Left lung (tissue), 14 donors: ENCODE measurements at places on chromosomes 7 and 10.

DNA sequence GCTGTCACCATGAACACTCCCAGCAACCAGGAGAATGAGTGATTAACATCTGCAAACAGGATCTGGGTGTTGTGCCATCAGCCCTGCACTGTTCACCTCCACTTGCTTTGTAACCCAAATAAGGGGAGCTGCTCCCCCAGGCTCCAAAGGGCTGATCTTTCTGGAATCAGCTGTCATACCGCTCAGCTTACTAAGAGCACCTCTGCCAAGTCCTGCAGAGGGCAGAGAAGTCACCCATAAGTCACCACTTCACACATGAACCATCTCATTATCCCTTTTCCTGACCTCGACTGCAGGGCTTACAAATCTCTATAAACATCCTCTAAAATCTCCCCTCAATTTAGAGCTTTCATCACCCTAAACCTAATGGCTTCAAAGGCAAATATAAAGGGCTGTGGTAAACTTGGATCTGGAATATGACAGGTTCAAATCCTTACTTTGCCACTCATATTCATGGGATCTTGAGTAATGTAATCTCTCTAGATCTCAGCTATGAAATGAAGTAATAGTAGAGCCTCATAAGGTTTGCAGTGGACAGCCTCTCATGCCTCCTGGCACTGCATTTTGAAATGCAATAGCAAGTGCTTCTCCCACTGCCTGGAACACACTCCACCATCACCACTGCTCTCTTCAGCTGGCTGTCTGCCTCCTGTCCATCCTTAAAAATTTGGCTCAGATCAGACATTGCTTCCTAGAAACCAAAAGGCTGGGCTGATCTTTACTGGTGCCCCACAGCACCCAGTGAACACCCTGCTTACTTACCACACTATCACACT, 38.8 kb downstream of the ERLIN1 start:
- DNase-seq = no peak

DNA sequence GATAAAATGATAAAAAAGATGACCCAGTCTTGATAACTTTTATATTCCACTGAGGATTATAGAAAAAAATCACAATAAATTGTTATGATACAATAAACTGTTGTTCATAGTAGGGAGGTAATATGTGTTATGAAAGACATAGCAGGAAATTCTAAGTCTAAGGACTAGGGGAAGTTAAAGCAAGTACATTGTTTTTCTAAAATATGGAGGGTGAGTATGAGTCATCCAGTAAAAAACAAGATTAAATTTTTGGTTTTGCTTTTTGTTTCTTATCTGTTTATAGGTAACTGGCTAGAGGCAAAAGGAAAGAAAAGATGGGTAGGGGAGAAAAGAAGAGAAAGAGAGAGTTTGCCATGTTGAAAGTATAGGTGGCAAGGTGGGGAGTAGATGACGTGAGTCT, 188.4 kb downstream of the POLR1F start:
- no peak for DNase-seq

DNA sequence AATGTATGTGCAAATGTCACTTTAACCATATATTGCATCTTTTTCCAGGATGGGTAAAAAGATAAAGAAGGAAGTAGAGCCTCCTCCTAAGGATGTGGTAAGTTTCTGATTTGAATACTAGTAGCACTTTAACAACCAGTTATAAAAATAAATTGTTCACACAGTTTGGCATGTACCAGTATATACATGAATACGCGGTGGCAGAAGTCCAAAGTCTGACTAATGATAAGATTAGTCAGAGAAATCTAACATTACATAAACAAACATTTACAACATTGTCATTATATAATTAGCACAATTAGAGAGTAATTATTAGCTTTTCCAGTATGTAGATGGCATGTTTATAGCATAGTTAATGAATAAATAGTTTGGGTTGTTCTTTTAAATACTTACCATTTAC, 4.1 kb downstream of the ARMC3 start:
- DNase-seq = no peak

DNA sequence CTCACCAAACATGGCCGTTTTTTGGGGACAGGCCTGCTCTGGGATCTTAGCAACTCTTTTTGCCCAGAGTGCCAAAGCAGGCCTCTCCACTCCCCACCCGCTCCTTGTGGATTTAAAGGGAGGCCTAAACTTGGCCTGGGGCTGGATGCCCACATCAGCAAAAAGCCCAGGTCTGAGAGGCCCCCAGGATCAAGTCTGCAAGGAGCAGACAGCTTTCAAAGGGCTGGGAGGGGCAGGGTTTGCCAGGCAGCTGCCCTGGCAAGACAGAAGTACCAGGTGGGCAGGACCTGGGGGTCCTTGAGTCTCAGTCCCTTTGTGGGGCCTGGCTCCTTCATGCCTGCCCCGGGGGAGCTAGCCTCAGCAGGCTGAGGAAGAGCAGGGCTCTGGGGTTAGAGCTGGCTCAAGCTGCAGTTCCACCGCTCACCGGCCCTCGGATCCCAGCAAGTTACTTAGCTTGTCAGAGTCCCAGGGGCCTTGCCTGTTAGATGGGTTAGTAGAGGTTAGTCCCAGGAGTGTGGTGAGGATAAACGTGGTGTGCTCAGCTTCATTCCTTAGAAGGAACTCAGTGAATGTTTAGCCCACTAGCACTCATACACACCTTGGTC, 56.2 kb downstream of the ARHGAP22 start:
- DNase-seq = no peak

DNA sequence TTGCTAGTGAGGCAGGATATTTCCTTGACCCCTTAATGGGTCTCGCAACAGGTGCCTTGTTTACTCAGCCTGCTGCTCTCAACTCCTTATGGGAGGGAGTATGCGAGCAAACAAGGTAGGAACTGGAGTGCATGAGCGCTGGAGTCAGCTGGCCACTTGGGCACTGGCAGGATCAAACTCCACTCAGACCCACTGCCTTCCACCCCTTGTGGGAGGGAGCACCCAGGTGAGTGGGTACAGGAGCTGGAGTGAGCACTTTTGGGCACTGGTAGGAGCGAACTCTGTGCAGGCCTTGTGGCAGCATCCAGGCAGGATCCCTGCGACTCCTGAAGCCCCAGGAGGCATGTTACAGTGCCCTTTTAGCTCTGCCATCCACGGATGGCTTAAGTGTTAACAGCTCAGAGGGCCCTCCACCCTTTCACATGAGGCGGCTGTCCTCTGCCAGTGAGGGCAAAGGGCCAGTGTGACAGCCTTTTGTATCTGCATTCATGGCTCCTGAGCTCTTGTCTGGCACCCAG, 123.2 kb downstream of the ST7 start:
- no peak for DNase-seq

DNA sequence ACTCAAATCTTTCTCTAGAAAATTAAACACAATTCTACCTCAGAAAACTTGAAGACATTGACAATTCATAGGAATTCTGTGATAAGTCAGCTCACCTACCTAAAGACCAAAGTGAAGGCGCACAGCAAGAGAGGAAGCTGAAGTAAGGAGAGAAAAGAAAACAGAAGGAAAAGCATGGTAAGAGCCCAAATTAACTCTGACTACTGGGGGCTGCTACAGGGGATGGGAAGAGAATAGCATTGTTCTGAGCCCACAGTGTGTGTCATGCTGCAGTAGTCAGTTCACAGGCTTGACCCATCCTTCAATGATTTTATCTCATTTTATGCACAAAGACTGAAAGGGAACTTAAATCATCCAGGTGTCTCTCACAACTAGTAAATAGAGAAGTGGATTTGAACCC, 111.3 kb downstream of the PTEN start:
- DNase-seq = no peak

GRCh38 chr7:24025094-24025493, 258.9 kb upstream of the NPY start:
- no peak for DNase-seq

- DNase-seq = no peak
These were observed 477.5 kb upstream of the ADARB2 start for GRCh38 chr10:2214805-2215204.

- no peak for DNase-seq
These were observed 1.3 kb downstream of the IKZF1 start for GRCh38 chr7:50305583-50306493.

DNA sequence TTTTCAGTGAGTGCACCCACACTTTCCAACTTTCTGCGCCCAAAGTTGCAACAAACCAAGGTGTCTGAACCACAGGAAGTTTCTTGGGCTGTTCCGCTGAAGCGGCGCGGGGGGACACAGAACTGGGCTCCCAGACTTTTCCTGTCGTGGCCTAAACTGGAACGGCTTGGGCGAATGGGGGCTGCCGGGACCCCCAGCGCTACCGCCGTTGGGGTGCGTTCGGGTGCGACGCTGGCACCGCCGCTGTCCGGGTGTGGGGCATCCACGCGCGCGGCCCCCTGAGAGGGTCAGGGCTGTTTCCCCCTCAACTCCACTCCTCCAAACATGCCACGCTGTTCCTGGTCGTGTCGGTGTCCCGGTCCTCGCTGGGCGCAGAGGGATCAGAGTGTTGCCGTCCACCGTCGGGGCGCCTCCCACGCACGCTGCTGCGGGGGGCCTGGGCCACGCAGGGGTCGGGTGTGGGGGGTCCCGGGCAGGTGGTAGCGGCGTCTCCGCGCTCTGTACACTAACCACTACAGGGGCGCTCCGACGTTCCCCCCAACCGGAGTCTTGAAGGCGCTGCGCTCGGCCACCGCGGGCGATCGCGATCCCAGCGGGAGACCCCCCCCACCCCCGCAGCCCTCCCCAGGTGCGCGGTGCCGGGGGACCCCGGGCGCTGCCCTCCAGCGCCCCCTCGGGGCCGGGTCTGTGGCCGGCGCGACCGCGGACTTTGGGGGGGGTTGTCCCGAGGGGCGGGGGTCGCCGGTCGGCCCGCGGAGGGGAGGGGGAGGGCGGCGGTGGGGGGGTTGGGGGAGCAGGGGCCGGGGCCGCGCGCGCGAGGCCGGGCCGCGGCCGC, 2.2 kb upstream of the CUX1 start:
- DNase-seq = no peak

DNA sequence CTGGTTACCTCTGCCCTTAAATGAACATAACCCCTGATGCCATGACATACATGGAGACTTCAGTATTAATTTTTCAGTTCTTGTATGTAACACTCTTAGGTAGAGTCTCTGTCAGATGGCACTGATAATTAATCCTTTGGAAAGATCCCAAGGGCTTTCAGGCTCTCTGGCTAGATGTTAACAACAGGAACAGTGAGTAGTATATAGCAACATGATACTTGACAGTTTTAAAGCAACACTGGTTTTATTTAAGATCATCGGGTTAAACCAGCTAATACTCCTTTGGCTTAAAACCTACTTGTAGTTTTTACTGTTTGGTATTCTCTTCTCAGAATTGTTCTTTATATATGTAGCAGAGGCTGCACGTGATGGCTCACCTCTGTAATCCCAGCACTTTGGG, 27.3 kb downstream of the AHCYL2 start:
- DNase-seq = no peak

DNA sequence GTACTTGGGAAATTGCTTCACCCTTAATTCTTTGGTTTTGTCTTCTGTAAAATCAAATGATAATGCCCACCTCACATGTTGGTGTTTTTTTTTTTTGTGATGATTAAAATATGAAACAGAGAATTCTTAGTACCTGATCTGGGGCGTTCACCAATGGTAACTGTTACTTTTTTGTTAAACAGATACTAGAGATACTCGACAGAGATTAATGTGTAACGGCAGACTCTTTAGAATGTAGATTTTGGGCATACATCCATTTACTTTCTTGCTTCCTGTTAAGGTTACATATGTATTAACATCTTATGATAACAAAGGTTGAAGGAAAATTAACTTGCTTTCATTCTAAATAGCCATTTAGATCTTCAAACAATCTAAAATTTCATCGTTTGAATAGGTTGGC, 23.3 kb downstream of the PLXDC2 start:
- no peak for DNase-seq

DNA sequence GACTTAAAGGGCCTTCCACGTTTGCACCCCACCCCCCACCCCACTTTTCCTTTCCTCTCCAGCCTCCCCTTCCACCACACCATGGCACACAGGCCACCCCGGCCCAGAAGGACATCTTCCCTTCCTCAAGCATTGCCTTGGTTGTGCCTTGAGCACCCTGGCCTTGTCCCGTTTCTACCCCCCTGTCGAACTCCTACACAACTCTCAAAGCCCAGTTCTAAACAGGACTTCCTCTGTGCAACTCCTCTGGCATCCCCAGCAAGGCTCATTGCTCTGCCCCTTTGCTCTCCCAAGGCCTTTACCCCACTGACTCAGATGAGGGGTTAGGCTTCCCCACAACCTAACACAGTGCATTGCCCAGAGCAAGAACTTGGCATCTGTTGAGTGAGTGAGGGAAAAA, 136.1 kb downstream of the HERPUD2 start:
- DNase-seq = no peak

GRCh38 chr7:98840722-98841121, 29.1 kb downstream of the TMEM130 start:
- no peak for DNase-seq

GRCh38 chr7:138024343-138024691, 22.4 kb upstream of the CREB3L2 start:
- no peak for DNase-seq

GRCh38 chr10:1249142-1249920, 193.1 kb downstream of the WDR37 start:
- no peak for DNase-seq

GRCh38 chr7:97418312-97418711, 300.8 kb downstream of the SDHAF3 start:
- DNase-seq = no peak

GRCh38 chr10:11588873-11589574, 22.4 kb downstream of the USP6NL start:
- no peak for DNase-seq

DNA sequence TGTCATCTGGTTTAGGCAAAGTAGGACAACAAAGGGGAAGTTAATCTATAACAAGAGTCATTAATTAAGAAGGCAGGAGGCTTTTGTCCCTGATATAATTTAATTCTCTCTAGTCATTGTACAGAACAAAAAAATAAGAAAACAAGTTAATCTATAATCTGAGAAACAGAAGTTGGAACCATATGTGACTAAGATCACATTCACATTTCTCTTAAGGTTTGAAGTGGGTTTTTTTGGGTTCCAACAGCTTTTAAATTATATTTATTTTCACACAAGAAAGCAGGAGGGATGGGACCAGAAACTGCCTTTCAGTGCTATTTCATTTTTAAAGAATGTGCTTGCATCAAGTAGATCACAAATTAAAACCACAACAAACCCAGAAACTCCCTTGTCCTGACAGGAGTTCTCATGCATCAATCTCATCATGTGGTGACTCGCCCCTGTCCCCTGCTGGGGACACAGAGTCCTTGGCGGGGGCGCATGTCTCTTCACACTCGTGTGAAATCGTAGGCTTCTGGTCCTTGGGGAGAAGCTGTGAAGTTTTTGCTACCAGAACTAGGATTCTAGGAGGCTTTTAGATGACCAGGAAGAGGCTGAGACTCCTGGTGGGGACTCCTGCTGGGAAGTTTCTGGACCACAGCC, 10.1 kb upstream of the OPN4 start:
- no peak for DNase-seq

GRCh38 chr10:27470885-27471284, 33.2 kb upstream of the RAB18 start:
- DNase-seq = no peak
